A549 treated with GW870086 at 1 μM for 4 hours (cell line): ENCODE measurements at places on chromosomes 13 and 19. TPM values are rescaled to one million over a fixed set of nuclear protein-coding genes. Genes with fewer than 3 reads are reported as not detected.

RASGRP4 gene
- 0.07 to 0.23 TPM (median 0.11 TPM) in 4 of 5 replicates, not detected in the other for total RNA-seq

KLC3 gene
- total RNA-seq = 0.41 to 0.78 TPM (median 0.65 TPM) in 5 replicates

MYPOP gene
- total RNA-seq = 6.1 to 9.6 TPM (median 8.7 TPM) in 5 replicates

ZNF730 gene
- not detected in 5 replicates for total RNA-seq

CGB2 gene
- 0.26 to 0.34 TPM (median 0.26 TPM) in 3 of 5 replicates, not detected in the others for total RNA-seq

SBK2 gene
- total RNA-seq = 1.3 to 2.3 TPM (median 1.8 TPM) in 5 replicates

ZNF805 gene
- 1.2 to 2.4 TPM (median 2.0 TPM) in 5 replicates for total RNA-seq

ELOF1 gene
- 90.8 to 109 TPM (median 97.1 TPM) in 5 replicates for total RNA-seq

PNMA8B gene
- total RNA-seq = not detected in 5 replicates

OPA3 gene
- total RNA-seq = 12.7 to 20.1 TPM (median 18.1 TPM) in 5 replicates

PRR19 gene
- total RNA-seq = 3.6 to 4.9 TPM (median 4.3 TPM) in 5 replicates

LHB gene
- total RNA-seq = not detected in 5 replicates

TEX101 gene
- total RNA-seq = not detected in 5 replicates
